ENCODE measurements at places on chromosomes 6 and 20.

GRCh38 chr6:135087803-135088202, 33.2 kb upstream of the HBS1L start:
- DNase-seq, result no peak

DNA sequence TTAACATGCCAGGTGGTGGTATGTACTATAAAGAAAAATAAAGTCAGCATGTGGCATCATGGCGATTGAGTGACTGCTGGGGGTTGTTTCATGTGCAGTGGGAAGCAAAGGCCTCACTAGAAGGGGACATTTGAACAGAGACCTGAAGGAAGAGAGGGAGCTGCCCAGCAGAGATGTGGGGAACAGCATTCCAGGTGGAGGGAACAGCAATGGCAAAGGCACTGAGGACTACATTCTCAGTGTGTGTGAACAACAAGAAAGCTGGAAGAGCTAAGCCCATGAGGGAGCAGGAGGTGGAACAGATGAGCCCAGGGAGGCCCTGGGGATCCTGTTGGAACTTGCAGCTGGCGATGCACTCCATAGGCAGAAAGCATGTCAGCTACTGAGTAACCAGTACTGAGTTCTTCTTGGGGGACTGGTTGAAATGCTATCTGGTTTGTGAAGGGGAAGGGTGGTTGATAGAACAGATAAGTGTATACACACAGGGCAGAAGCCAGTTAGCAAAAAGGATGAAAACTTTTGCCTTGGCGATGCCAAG, 29.2 kb downstream of the NOX3 start:
- no peak for DNase-seq

- no peak for DNase-seq
These were observed 28.4 kb downstream of the PAQR8 start for GRCh38 chr6:52390361-52390727.

- no peak for DNase-seq
These were observed 18.6 kb upstream of the BCAS4 start for GRCh38 chr20:50776122-50776817.

GRCh38 chr6:147132889-147133288, 71.3 kb upstream of the STXBP5 start:
- no peak for DNase-seq

DNA sequence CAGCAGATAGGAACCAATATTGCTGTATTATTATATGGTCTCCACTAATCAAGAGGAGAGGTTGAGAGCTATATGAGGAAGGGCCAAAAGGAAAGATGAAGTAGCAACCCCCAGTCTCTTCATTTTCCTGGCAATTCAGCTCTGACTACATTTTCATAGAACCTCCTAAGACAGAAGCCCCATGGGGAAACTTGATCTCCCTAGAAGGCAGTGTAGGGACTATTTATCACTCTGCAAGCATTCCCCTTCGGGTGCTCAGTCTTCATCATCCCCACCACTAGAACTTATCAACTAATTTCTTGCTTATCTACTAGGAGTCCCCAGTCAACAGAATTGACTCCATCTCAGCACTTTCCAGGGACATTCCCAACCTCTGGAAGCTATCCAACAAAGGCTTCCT, 25.5 kb upstream of the ITCH start:
- no peak for DNase-seq

DNA sequence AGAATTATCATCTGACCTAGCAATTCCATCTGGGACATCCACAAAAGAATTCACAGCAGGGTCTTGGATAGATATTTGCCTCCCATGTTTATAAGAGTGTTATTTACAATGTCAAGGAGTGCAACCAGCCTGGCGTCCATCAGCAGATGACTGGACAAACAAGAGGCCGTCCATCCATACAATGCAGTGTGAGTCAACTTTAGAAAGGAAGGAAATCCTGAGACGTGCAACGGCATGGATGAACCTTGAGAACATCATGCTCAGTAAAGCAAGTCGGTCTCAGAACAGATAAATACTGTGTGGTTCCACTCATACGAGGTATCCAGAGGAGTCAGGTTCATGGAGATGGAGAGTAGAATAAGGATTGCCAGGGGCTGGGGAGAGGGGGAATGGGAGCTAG, 46.4 kb downstream of the FOXF2 start:
- DNase-seq, result no peak

GRCh38 chr6:81242624-81243023, 509.9 kb downstream of the TENT5A start:
- no peak for DNase-seq

DNA sequence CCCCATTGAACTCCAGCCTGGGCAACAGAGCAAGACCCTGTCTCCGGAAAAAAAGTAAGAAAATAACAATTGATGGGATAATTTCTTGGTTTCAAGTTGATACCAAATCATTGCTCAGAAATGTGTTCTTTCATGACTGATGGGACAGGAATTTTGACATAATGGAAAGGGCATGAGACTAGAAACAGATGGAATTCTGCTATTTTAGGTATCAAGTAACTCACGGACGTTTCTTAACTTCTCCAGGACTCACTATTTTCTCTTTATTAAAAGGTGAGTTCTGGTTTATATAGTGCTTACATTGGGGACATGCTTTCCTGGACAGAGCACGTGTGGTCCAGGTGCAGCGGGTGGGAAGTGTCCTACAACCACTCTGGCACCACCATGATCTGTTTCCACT, 6.0 kb upstream of the DSP start:
- DNase-seq, result no peak

GRCh38 chr6:35581633-35582032, 68.9 kb upstream of the TULP1 start:
- DNase-seq, result no peak

DNA sequence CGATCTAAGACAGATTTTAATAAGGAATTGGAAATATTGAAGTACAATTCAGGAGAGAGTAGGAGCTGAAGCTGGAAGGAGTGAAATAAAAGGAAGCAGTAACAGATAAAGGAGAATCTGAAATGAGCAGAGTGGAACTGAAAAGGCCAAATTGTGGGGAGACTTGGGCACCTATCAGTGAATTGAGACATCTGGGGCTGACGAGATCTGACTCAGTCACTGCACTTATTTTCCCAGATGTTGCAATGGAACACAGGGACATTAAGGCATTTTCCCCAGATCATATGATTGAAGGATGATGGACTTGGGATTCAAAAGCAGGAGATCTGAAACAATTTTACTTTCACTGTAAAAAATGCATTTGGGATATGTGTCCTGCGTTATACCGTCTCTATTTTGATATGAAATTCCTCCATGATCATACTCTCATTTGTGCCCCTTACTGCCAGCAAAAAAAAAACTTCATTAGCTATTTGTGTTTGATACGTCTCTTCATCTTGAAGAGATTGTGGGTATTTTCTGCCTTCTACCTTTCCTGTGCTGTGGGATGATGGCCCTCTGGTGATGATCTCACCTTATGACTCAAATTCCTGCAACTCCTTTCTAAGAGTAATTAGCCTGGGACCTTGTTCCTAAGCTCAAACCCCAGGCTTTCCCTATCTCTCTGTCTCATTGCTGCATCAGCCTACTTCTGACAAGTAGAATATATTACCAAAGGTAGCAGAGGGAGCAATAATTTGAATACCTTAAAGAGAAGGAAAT, 278.5 kb upstream of the MAN1A1 start:
- no peak for DNase-seq

DNA sequence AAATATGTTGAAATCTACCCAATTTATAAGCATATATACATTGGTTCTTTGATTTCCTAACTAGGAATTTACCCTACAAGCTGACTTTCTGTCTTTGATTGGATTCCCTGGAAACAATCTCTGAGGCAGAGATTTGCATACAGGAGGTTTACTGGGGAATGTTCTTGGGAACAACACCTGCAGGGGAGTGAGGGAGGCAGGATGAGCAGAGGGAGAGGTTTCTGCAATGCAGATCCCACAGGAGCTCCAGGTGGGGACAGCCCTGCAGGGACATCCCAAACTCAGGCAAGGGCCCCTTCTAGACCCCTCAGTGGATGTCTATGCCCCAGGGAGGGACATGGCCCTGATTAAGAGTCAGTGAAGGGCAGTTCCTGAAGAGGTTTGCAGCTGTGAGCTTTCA, 95.2 kb upstream of the CCDC167 start:
- DNase-seq, result no peak

DNA sequence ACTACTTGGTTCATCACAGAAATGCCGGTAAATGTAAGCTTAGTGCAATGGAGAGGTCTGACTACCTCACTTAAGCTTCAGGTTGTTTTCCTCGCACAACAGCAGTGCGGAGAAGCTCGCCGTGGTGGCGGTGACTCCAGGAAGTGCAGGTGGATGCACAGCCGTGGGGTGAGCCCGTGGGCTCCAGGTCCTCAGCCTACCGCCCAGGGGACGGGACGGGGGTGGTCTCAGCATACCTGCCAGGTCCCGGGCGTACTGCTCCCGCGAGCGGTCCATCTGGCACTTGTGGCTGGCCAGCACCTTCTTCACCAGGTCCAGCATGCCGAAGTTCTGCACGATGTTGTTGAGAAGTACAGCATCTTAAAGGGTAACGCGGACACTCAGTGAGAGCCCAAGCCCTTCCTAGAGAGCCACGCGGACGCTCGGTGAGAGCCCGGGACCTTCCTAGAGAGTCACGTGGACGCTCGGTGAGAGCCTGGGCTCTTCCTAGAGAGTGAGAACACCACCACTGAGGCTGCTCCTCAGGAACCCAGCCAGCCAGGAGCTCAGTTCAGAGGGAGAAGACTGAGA, 17.8 kb upstream of the HELZ2 start:
- no peak for DNase-seq

GRCh38 chr6:82441047-82441855, 77.6 kb downstream of the TPBG start:
- no peak for DNase-seq

GRCh38 chr20:44537993-44538392, 16.1 kb upstream of the SERINC3 start:
- no peak for DNase-seq

DNA sequence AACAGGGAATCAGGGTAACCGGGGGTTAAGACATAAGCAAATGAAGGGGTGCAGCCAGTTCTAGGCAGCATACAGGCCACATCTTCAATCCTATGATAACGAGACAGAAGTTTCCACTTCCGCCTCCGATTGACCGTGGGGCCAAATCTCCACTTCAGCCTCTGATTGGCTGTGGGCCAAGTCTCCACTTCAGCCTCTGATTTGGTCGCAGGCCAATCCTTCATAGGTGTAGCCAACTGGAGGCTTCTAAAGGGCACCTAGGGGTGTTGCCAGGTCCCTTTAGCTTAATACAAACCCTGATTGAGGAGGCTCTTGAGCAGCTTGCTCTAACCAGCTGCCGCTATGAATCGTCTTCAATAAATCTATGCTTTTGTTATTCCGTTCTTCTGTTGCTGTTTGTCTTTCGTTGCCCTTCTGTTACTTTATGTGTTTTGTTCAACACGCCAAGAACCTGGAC, 2.1 kb upstream of the ERGIC3 start:
- no peak for DNase-seq

DNA sequence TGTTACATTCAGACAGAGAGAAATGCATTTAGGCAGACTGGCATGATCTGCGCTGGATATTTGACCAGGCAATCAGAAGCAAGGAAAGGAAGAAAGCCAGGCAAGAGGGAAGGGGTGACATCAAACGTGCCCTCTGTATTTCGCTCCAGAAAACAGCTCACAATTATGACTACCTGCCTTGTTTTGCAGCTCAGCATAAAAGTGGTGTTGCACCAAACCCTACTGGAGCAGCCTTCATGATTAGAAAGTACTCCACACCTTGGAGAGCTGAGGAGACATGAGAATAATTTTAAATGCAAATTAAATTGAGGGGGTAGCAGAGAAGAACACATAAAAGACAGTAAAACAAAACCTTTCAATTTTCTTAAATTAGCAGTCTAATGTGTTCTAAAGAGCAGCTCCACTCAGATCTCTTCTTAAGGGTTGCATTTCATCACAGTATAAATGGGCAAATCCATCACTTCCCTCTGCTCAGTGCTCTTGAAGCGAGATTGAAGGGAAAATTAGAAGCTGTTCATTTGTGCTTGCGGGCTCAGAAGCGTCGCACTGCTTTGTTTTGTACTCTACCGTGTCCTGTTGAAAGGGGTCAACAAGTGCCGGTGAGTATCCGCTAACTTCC, at the start of gene PHACTR1:
Gene PHACTR1, plus strand, starts transcription at position 470 of the 619 bp plus-strand sequence.
- no peak for DNase-seq

- DNase-seq, result no peak
These were observed 155.0 kb downstream of the RNGTT start for GRCh38 chr6:88808381-88808780.

- DNase-seq, result no peak
These were observed 361.8 kb upstream of the PLCB4 start for GRCh38 chr20:8706961-8707700.

- no peak for DNase-seq
These were observed 211.0 kb downstream of the NFATC2 start for GRCh38 chr20:51331481-51331880.

GRCh38 chr6:124396361-124396760, 565.9 kb upstream of the RNF217 start:
- no peak for DNase-seq

GRCh38 chr6:90413867-90414266, 117.2 kb upstream of the BACH2 start:
- DNase-seq, result peak; percentile 18

GRCh38 chr20:18886756-18887155, 73.2 kb downstream of the SCP2D1 start:
- no peak for DNase-seq

GRCh38 chr6:12313992-12314589, 23.9 kb downstream of the EDN1 start:
- no peak for DNase-seq

DNA sequence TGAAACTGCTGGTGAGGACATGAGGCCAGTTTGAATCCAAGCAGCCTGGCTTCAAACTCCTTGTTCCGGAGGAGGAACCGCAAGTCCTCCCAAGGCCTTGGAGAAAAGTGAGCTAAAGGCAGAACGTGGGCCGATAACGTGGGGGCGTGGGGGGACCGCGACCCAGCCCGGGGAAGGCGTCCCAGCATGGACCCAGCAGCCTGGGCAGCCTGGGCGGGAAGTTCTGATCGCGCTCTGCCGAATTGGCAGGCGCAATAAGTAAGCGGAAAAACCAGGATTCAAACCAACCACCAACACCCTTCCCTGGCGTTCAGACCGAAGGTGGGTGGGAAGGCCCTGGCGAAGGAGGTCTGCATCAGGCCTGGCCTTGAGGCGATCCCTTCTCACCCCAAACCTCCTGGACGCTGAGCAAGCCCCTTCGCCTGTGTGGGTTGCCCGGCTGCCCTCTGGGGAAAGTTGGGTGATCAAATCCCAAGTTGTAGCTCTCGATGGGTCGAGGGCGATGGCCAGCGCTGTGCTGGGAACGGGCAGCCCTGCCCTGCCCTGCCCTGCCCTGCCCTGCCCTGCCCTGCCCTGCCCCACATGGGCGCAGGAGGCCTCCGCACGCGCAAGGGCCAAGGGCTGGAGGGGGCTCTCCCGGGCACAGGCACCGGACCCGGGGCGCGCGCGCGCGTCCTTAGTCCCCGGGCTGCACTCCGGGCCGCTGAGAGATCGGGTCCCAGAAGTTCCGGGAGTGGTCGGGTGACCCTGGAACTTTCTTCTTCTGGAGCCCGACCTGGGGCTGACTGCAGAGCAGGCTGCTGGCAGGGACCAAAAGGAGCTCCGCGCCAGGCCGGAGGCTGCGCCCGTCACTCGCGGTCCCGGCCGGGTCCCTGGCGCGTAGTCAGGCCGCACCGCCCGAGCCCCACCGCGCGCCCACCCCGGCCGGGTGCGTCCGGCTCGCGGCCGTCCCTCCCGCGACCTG, 637 bp upstream of the SLC22A3 start:
- DNase-seq, result no peak
